Renal pelvis (tissue), 12 donors: ENCODE measurements at places on chromosomes 7 and 10.

DNA sequence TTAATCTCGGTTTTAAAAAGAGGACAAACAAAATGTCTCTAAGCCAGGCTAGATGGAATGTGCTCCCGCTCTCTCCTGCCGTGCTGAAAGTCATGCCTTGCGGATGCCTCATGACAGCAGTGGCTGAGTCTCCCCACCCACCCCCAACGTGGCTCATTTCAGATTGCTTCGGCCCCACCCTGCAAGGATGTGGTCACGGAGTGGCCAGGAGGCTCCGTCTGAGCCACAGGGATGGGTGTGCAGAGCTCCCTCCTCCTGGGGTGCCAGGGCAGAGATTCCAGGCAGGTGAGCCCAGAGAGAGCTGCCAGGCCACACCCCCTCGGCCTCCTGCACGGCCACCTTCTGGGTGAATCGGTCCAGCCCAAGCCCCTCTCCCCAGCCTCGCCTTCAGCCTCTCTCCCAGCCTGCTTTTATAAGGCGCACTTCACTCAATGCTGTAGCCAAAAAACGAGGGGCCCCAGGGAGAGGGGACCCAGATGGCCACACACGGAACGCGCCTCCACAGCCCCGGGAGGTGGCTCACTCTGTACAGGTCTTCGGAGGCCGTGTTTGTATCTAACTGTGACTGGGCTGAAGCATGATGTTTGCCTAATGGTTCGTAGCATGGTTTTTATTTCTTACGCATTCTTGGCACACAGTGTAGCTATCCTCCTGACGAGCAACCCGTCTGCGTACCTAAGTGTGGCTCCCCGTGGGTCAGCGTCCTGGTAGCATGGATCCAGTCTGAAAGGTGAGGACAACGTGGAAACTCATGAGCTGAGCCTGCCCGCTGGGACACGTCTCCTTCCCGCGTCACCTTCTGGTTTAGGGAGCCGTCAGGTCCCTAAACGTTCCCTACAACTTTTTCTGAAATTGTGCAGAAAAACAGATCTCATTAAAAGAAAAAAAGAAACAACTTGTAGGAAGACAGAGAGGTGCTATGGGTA lies 413.8 kb upstream of the FOXK1 start:
- DNase-seq = no peak

- DNase-seq = no peak
Measured at GRCh38 chr7:114155116-114156110, 236.6 kb upstream of the PPP1R3A start.

GRCh38 chr7:123271231-123271630 lies 71.5 kb upstream of the SLC13A1 start:
- no peak for DNase-seq

- DNase-seq = no peak
Measured at GRCh38 chr7:79478386-79478785, 24.9 kb upstream of the MAGI2 start.

GRCh38 chr10:78600740-78601139 lies 468.0 kb upstream of the ZMIZ1 start:
- no peak for DNase-seq

- no peak for DNase-seq
Measured at GRCh38 chr10:116608686-116609594, 11.8 kb upstream of the PNLIPRP2 start.
